ENCODE measurements at places on chromosomes 3 and 15.

DNA sequence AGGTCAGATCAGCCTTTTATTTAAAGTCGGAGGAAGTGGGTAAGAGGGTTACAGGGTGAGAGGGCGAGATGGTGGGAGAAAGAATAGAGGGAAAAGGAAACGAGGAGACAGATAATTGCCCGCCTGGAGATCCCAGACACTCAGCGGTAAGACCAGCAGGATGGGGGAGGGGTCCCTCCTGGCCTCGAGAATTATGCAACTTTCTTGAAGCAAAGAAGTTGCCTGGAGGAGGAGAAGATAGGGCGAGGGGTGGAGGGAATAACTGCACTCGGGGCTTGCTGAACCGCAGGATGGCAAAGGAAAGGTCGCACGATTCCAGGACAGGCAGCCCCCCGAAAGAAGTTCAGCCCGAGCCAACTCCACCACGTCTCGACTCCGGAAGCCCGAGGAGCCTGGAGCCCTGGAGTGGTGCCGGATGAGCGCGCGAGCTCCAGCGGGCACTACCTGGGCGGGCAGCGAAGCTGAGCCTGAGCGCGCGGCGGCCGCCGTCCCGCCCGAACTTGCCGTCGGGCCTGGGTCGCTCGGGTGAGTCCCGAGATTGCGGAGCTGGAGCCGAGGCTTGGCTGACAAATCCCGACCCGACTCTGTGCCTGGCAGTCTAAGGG, 402 bp downstream of the WWTR1 start:
- DNase-seq = no peak

DNA sequence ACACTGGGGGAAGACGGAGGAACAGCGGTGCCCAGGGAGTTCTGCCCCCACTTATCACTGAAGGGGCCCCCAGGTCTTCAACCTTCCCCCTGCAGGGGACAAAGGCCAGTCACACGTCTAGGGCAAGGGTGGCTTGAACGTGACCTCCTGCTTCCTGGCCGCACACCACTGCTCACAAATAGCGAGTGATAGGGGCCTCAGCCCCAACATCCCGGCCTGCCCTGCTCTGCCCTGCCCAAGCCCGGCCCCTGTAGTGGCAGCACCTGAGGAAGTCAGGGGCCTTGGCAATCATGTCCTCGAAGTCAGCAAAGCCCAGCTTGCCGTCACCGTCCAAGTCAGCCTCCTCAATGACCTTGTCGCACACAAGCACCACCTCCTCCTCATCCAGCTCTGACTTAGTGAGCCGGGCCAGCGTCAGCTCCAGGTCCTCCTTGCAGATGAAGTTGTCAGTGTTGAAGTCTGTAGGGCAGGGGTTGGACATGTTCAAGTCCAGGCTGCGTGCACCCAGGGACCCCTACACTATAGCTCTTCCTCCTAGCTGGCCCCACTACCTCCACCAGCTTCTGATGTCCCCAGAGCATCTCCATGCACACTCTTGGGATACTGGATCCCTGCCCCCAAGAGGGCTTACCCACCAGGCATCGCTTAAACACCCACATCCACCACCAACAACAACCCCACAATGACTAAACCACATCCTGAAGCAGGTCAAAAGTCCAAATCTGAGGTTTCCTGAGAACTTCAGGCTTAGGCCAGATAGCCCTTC, 13.3 kb downstream of the SH2D7 start:
- no peak for DNase-seq

GRCh38 chr3:192607798-192608197, 119.5 kb downstream of the FGF12 start:
- DNase-seq = no peak

- DNase-seq = no peak
Measured at GRCh38 chr15:33778852-33779251, 189.4 kb upstream of the CHRM5 start.

GRCh38 chr3:10563396-10563795, 58.0 kb upstream of the ATP2B2 start:
- no peak for DNase-seq

DNA sequence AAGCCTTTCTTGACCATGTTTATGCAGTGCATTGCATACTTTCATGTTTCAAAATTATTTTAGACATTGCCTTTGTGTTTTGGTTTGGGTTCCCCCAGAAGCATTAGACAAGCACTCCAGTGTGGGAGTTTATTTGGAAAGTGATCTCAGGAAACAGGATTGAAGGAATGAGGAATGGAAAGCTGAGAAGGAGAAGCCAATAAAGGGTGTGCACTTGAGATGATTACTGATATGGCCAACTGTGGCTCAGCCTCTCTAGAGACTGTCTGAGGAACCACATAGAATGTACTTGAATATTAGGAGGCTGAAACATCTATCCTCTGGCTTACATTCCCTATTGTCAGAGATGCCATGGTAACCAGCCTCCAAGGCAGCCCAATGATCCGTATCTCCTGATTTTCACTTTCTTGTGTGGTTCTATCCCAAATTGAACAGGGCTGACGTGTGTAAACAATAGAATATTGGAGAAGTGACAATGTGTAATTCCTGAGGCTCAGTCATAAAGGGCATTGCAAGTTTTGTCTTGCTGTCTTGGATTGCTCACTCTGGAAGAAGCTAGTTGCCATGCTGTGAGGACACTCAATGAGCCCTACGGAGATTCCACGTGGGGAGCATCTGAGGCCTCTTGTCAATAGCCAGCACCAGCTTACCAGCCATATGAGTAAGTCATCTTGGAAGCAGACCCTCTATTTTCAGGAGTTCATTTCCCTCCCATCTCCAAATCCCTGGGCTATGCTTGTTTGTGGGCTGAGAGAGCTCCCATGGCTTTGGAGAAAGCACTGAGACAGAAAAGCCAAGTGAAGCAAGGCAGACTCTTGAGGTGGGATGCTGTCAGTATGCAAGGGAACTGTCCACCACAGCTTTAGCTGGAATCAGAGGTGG, 84.7 kb downstream of the SCN11A start:
- no peak for DNase-seq

GRCh38 chr15:71424765-71425164, 309.5 kb downstream of the THSD4 start:
- DNase-seq = no peak

DNA sequence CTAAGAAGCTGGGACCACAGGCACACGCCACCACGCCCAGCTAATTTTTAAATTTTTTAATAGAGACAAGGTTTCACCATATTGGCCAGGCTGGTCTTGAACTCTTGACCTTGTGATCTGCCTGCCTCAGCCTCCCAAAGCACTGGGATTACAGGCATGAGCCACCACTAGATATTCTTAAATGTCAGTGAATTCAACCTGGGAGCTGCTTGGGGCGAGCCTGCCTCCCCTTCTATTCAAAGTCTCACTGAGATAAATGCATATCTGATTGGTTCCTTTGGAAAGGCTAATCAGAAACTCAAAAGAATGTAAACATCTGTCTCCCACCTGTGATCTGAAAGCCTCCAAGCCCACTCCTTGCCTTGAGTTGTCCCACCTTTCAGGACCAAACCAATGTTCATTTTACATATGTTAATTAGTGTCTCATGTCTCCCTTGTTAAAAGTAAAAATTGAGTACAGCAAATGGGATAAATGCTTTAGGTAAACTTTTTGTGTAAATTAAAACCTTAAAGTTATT, 15.0 kb downstream of the CYP11A1 start:
- no peak for DNase-seq

- no peak for DNase-seq
Measured at GRCh38 chr15:83166218-83166617, 41.4 kb downstream of the HDGFL3 start.

- DNase-seq = no peak
Measured at GRCh38 chr15:70147178-70147760, 49.6 kb upstream of the TLE3 start.

- DNase-seq = no peak
Measured at GRCh38 chr3:152728231-152728980, 106.5 kb upstream of the P2RY1 start.

DNA sequence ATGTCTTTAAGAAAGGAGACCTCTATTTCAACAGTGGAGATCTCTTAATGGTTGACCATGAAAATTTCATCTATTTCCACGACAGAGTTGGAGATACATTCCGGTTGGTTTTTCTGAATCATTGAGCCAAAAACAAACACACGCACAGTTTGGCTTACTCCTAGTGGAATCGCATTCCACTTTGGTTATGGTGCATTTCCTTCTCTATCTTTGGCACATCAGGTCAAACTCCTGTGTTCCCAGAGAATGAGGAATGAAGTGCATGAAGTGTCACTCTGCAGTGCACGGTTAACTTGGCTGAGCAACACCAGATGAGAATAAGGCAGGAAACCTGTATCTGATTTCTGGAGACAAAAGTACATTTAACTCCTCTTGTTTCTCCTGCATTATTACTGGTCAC, 38.5 kb downstream of the HDC start:
- DNase-seq = no peak

GRCh38 chr3:172227340-172228035, 188.1 kb downstream of the FNDC3B start:
- no peak for DNase-seq

DNA sequence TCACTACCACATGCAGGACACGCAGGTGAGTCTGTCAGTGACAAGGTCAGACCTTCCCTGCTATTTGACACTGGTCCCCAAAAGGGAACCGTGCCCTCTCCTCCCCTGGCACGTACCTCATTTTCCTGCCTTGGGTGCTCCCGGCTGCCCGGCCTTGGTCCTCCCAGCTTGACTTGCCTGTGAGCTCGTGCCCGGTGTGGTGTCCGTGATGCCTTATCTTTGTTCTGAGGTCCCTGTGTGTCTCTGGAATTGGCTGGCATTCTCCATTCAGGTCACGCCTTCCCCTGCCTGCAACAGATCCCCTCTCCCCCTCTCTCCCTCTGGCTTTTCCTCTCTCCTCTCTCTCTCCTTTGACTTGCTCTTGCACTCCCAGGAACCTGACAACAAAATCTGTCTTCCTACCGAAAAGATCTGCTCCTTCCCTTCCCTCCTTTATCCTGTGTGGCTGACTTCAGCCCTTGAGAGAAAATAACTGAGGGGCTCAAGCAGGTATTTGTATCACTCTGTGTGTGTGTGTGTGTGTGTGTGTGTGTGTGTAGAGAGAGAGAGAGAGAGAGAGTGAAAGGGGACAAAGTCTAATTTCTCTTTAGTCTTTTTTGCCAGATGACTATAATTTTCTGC, at the start of gene MASP1:
MASP1 (minus strand) TSS at position 226 of the 621 bp plus-strand sequence; CDS start at position 121, 105 bp downstream.
- DNase-seq = no peak

GRCh38 chr3:136070334-136070733, 104.8 kb downstream of the PPP2R3A start:
- DNase-seq = no peak

- no peak for DNase-seq
Measured at GRCh38 chr3:187713504-187713903, 11.1 kb upstream of the RTP2 start.

All from NCI-H1092 (cell line).